ENCODE measurements at places on chromosomes 1 and 21. TPM values are rescaled to one million over a fixed set of nuclear protein-coding genes. Genes with fewer than 3 reads are reported as not detected.

SPEN gene
- 15.9 TPM for total RNA-seq

TMEM183A gene
- 84.6 TPM for total RNA-seq

CTSE gene
- total RNA-seq, result not detected

GRCh38 chr1:236168716-236169429 lies 26.5 kb downstream of the GPR137B start:
- peak; percentile 62 for DNase-seq

- DNase-seq, result peak; percentile 71
Measured at GRCh38 chr1:234725177-234726132, 115.5 kb upstream of the IRF2BP2 start.

DNA sequence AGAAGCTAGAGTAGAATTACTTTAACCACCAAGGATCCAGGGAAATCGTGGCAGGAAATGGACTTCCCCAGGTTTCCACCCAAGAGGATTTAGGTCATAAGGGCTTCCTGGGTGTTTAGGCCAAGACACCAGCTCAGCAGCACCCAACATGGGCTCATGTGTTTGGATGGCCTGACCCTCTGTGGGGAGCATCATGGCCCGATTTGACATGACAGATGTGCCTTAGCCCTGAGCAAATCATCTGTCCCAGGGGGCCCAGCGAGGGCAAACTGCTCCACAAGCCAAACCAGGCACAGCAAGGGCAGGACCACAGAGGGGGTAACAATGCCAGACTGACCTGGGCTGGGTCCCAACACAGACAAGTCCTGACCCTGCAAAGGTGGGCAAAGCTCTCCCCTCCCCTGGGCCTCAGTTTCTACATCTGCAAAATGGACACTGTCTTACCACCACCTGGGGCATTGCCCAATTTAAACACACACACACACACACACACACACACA lies 232.8 kb downstream of the MATN1 start:
- no peak for DNase-seq

GRCh38 chr1:63023171-63023570 lies 239.2 kb downstream of the ATG4C start:
- DNase-seq, result no peak

DNA sequence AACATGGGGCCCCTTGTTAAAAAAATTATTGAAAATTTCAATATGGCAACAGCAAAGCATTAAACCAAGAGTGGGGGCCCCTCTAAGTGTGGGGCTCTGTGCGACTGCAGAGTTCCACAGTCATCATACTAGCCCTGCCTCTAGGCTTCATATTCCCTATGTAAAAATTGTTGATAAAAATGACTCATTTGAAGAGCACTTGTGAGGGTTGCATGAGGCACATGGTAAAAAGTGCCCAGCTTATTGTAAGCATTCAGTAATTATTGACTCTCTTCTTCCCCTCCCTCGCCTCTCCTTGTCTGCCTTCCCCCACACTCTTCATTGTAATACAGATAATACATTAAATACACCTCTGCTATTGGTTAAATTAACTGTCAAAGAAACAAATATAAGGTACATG lies 86.7 kb upstream of the PTBP2 start:
- DNase-seq, result peak; percentile 34

DNA sequence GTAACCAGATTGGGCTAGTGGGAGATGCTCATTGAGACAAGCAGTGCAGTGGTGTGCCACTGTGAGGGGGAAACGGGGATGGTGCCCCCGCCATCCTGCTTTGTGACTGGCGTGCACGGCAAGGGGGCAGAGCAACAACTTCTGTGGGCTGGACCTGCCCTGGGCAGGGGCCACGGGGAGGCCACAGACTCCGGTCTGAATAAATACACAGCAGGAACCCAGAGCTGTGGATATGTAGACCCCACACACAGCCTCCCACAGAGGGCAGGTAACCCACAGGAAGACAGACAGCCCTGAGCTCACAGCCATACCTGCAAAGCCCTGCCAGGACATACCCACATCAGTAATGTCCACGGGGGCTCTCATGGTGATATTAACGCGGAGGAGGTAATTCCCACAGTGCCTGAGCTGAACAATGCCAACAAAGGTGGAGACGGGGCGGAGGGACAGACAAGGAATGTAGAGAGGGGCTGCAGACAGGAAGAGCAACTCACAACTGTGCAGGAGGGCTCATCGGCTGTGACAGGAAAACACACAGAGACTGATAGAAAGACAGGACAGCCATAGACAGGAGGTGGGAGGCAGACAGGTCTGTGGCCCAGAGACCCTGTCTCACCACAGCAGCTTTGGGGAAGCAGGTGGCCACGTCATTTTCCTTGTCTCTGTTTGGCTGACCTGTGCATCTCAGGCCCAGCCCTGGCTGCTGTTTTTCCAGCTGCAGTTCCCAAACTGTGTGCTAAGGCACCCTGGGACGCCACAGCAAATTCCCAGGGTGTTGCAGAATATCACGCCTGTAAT lies 4.9 kb upstream of the WNT3A start:
- no peak for DNase-seq

- DNase-seq, result no peak
Measured at GRCh38 chr1:96183485-96183884, 538.1 kb upstream of the PTBP2 start.

GRCh38 chr1:205545001-205545919 lies 40.8 kb downstream of the CDK18 start:
- DNase-seq, result no peak

Measured in M059J (cell line).